Kidney tubule cell (primary cell): ENCODE measurements at places on chromosomes 16 and 17.
A peak's percentile ranks its signal among the peaks of the same experiment; 100 is the strongest.

DNA sequence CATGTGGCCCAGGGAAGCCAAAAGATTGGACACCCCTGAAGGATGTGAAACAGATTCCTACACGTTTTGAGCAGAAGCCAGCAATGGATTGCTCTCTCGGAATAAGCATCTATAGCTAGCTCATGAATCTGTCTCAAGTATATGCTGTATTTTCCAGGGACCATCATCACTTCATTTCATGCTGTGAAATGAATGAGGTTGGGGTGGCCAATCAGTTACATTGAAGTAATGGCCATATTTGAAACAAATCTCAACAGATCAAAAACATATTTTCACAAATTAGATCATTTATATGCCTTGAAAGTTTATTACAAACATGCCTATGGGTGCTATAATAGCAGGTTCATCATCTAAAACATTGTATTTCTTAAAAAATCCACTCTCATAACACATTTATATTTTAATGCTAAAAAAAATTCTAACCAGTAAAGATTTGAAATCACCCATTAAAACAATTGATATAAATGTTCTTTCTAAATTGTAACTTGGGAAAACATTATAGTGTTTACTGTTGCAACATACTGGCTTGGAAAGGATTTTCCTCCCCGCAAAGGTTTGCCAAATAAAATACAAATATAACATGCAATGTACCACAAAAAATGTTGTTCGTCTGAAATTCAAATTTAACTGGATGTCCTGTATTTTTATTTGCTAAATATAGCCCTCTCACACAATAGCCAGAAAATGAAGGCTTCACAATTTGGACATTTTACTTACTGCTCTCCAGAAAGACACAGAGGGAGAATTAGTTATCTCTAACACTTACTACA, 743.6 kb downstream of the KCNJ2 start:
- DNase-seq, result no peak

- DNase-seq, result no peak
Measured at GRCh38 chr16:2195322-2196161, 863 bp downstream of the CASKIN1 start.

DNA sequence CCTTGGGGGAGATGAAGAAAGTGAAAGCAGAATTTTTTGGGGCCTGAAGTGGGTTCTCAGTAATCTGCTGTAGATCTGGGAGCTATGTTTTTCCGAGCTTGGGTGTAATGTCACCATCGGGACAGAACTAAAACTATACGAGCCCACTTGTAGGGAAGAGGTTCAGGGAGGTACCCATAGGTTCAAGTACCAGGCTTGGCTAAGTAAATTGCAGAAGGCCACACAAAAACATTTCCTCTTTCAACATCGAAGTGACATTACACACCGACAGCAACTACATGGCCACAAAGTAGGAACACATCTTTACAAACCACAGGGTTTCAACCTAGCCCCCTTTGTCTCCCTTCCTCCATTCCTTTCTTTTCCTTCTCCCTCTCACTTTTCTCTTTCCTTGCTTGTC, 10.2 kb upstream of the ASIC2 start:
- no peak for DNase-seq

DNA sequence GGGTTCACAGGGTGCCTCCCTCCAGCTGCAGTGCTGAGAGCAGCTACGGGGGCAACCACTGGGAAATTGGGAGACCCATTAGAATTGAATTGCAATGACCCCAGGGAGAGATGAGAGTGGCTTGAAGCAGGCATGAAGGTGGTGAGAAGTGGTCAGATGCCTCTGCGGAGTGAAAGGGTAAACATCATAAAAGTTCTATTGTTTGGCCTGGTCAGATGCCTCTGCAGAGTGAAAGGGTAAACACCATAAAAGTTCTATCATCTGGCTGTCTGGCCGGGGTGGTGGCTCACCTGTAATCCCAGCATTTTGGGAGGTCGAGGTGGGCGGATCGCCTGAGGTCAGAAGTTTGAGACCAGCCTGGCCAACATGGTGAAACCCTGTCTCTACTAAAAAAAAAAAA, 53.5 kb downstream of the TNFRSF13B start:
- DNase-seq, result no peak

DNA sequence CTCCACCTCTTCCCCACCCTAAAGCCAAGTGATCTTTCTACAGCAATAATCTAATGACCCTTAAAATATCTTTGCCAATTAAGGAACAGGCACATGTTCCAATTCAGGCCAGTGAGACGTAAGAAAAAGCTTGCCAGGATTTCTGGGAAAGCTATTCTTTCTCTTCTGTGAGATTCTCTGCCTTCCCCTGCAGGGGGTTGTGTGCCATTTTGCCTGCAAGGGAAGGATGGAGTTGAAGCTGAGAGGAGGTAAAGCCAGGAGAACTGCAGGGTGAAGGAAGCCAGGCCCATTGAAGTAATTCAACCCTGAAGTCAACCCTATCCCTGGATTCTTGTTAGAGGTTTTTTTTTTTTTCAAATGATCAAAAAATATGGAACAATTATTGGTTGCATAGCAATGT, 9.0 kb upstream of the LPO start:
- DNase-seq, result no peak

GRCh38 chr16:56212144-56212543, 20.9 kb downstream of the GNAO1 start:
- no peak for DNase-seq

- DNase-seq, result peak; percentile 10
Measured at GRCh38 chr16:22874394-22874793, 60.4 kb downstream of the HS3ST2 start.

DNA sequence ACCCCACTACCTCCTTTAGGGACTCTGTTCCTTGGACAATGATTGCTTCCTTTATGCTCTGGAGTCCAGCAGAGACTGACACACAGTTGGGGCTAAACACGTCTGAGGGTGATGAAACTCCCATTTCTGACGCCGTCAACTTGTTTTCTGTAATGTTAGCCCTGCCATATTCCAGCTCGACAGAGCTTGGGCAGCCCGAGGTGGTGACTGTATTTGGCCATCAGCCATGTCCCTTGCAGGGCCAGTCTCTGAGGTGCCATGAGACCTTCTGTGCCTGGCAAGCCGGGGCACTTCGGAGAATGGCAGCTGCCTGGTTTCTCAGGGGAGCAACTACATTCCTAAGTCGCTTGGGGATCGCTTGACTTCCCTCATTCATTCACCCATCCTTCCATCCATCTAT, 278.9 kb upstream of the TNRC6C start:
- no peak for DNase-seq

DNA sequence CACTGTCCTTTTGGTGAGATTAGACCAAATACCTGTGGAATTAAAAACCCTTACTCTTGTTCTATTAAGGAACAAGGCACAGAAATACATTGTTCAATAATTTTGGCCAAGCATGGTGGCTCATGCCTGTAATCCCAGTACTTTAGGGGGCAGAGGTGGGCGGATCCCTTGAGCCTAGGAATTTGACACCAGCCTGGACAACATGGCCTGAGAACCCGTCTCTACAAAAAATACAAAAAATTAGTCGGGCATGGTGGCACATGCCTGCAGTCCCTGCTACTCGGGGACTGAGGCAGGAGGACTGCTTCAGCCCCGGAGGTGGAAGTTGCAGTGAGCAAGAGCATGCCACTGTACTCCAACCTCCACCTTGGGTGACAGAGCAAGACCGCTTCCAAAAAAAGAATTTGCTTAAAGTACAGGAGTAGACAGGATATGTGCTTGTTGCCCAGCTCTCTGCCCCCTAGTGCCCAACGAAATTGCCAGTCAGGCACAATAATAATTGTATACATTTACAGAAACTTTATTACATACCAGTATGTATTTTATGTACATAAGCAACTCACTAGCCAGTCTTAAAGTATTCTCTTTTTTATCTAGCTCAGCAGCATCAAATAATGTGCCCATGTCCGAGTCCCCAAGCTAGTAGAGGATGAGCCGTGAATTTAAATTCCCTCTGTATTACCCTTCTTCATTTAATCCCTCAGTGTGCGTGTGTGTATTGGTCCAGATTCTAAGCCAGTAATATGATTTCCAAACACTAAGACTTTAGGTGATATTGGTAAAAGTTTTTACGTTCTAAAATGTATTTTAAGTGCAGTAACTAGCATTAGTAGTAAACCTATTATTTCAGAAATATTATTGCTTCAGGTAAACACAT, 1.4 kb downstream of the THUMPD1 start:
- DNase-seq, result peak; percentile 46

DNA sequence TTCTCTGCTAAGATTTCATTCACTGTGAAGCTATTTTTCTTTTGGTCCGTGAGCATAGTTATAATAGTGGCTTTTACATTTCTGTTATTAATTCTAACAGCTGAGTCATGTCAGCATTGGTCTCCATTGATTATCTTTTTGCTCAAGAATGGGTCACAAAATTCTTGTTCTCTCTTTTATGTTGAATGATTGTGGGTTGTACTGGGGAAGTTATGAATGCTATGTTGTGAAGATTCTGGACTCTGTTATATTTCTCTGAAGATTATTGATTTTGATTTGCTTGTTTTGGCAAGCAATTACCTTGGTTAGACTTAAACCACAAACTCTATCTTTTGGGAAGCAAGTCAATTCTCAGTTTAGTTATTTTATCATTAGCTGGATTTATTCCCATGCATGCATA, 98.8 kb downstream of the IRX5 start:
- no peak for DNase-seq

DNA sequence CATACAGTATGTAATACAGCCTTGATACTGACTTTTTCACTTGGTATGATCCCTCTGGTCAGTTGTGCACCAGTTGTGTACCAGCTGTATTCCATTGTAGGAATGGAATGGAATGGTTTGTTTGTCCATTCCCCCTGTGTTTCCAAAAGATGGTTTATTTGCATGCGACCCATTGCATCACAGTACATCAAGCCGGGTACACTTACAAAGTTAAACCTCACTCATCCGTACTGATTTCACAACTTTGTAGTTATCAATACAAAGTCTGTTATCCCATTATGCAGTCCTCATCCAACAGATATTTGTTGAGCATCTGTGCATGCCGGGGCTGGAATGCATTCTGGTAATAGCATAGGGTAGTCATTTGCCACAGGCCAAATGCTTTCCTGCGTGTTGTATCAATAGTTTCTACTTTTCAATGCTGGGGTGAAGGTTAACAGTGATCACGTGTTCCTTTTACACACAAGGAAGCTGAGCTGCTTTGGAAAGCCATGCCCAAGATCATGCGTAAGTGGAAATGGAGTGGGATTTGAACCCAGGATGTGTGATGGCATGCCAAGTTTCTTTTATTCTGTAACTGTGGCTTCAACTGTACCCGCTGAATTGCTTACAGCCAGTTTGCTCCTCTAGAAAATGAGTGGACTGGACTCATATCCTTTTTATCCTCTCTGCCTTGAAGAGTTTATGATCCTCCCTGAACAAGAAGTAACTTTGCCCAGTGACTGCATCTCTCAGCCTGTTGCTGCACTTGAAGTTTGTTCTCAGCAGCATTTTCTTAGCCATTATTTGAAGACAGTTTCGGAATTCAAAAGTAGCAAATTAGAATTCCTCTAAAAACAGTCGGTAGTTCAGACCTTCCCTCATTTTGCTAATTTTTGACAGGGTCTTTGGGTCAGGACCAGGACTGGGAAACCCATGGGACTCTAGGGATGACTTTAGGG, 228.5 kb downstream of the CCDC182 start:
- DNase-seq, result no peak

DNA sequence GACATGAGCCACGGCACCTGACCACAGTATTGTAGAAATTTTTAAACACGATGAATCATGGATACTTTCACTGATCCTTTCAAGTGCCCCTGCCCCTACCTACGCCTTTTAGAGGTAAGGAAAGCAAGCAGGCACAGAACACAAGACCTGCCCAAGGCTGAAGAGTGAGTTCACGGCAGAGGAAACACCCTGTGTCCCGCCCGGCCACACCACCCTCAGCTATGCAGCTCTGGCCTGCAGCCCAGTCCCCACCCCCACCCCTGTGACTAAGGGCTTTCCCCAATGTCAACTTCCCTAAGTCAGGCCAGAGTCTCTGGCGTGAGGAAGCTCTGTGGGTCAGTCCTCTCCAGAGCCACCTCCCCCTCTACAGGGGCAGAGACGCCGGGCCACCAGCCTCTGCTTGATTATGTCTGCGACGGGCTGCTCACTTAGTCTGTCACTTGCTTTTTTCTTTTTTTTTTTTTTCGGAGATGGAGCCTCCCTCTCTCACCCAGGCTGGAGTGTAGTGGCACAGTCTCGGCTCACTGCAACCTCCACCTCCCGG, 8.4 kb downstream of the SLC16A5 start:
- peak; percentile 99 for DNase-seq

DNA sequence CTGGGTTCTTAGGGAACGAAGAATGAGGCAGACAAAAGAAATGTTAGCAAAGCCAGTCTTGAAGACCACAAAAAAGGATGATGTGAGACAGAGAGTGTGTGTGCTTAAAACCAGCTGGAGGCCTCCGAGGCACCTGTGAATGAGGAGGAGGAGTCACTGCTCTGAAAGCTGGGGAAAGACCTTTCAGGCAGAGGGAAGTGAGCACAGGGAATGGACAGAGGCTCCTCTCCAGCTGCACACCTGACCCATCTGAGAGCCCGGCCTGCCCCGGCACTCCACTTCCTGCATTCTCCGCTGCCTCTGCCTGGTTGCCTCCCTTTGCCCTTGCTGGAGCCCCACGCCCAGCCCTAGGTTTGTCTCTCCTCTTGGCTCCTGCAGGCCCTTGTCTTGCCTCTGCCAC, 55.2 kb upstream of the SREBF1 start:
- no peak for DNase-seq

- DNase-seq, result no peak
Measured at GRCh38 chr17:81123052-81124048, 42.0 kb upstream of the PVALEF start.

DNA sequence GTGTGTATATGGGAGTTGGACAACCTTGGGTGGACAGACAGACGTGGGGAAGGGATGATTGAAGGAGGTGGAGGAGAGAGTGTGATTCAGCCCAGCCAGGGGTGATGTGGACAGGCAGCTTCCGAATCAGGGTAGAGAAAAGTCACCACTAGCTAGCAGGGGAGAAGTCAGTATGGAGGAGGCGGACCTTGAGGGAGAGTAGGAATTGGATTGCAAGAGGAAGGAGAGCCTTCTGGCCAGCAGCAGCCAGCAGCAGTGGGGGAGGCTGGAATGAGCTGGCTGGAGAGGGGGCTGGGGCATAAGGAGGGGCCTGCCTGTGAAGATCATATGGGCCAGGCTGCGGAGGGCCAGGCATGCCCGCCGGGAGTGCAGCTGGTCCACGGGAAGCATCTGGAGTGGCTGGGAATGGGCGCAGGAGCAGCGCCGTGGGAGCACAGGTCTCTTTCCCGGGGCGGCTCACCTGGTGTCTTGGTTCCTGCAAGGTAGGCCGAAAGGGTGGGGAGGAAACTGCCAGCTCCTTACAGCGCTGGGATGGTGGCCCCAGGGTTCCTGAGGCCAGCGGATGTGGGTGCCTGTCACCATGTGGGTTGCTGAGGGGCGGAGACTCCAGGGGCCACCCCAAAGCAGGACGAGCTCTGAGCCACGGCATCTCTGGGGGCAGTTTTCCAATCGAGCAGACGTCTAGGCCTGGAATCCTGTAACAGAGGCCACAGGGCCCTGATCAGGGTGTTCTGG, 235.3 kb downstream of the SEC14L1 start:
- peak; percentile 59 for DNase-seq

- DNase-seq, result no peak
Measured at GRCh38 chr16:25256695-25257469, 763 bp downstream of the ZKSCAN2 start.

GRCh38 chr17:82900741-82901140, 60.9 kb upstream of the ZNF750 start:
- no peak for DNase-seq
